ENCODE measurements at places on chromosomes 1 and 21.

GRCh38 chr1:31669433-31669785 lies 24.7 kb upstream of the PEF1 start:
- DNase-seq, result no peak

DNA sequence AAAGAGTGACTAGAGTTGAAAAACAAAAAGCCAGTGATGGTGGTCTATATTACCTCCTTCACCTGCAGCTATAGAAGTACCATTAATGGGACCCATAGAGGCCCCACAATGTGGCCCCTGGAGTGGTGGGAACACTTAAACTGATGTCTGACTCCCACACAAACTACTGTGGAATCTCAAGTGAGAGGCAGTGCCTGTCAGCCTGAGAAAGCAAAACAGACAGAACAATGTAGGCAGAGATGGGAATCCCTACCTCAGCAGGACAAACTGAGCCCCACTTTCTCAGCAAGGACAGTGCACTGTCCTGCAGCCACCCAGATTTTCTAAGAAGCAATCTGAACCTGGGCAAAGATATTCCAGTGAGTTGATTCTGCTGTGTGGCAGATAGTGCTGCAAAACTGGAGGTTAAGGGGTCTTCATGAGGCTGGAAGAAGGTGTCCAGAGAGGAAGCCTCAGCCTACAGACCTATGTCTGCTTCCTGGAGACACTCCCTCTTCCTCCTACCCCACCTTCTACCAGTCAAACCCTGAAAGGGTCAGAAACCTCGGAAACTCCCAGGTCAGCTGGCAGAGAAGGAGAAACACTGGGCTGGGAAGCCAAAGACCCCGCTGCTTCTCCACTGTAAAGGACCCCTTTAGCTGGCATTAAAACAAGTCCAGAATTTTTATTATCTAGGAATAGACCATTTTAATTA lies 228.7 kb downstream of the C1orf94 start:
- no peak for DNase-seq

GRCh38 chr21:40647706-40648105 lies 199.3 kb downstream of the DSCAM start:
- no peak for DNase-seq

GRCh38 chr1:245742896-245743295 lies 588.1 kb downstream of the KIF26B start:
- DNase-seq, result no peak

DNA sequence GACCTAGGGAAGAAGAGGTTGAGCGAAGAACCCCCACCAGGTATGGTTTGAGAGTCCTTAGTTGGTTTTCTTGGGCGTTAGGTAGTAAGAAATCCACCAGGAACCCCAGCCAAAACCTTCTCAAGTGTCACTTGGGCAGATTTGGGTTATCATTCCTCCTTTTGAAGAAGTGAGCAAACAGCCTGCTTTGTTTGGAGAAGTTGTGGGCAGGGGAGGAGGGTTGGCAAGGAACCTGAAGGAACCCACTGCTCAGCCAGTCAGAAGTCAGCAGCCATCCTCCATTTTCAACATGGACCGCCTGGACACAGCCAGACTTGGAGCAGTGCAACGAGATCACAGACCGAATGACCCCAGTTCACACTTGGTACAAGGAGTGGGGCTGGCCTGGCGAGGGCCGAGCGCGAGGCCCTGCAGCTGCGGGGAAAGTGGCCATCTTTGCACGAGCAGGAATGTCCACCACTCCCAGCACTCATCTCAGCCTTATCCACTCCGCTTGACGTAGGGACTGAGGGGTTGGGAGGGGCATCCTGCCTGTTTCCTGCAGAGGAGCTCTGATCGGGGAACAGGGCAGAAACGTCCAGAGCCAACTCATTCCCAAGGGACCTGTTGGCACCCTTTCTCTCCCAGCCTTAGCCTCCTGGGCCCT lies 7.2 kb downstream of the ADPRS start:
- DNase-seq, result no peak

DNA sequence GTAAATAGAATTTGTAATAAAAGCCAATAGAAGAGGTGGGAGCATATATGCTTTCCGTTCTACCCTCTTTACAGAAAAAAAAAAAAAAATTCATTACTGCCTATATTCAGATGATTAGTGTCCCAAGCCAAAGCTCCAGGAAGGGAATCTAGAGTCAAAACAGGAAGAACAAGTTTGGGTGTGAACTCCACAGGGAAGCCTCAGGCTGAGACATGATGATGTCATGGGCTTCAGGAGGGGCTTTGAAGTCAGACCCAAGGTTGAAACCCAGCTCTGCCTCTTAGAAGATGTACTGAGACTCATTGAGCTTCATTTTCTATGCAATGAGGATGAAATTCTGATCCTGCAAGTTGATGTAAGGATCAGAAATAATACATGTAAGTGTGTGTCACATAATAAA lies 250.0 kb upstream of the ADGRL2 start:
- DNase-seq, result no peak

- no peak for DNase-seq
Measured at GRCh38 chr21:41851090-41851790, 27.9 kb downstream of the PRDM15 start.

GRCh38 chr1:167515461-167515860 lies 2.9 kb downstream of the CD247 start:
- no peak for DNase-seq

- DNase-seq, result peak; percentile 36
Measured at GRCh38 chr1:32393832-32394140, 455 bp downstream of the BSDC1 start.

GRCh38 chr1:146031476-146031875 lies 9.9 kb upstream of the HJV start:
- no peak for DNase-seq

DNA sequence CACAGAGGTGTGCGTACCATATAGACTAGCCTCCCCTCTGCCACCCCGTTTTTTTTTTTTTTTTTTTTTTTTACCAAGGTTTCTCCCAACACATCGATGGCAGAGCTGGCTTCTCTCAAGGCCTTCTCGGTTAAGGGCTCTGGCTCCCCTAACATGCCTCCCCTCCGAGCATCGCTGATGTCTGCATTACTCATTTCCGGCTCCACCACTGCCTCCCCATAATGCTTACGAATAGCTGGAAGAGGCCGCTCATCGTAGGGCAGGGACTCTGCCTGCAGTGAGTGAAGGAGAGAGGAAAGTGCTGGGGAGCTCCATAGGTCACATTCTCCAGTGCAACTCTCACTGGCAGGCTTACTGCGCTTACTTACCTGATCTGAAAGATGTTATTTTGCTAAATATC lies 20.6 kb downstream of the CEP104 start:
- DNase-seq, result no peak

GRCh38 chr1:1946540-1946939 lies 27.5 kb upstream of the TMEM52 start:
- DNase-seq, result no peak

DNA sequence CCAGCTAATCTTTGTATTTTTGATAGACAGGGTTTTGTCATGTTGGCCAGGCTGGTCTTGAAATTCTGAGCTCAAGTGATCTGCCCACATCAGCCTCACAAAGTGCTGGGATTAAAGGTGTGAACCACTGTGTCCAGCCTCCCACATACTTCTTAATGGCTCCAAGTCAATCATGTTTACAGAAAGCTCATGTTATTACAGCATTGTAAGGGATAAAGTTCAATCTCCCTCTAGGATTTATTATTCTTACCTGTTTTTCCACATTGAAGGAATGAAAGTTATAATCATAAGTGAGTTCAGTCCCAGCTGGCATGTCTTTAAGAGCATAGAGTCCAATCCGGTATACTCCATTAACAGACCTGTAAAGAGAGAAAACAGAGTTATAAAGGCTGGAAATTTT lies 39.4 kb downstream of the RUSC1 start:
- no peak for DNase-seq

DNA sequence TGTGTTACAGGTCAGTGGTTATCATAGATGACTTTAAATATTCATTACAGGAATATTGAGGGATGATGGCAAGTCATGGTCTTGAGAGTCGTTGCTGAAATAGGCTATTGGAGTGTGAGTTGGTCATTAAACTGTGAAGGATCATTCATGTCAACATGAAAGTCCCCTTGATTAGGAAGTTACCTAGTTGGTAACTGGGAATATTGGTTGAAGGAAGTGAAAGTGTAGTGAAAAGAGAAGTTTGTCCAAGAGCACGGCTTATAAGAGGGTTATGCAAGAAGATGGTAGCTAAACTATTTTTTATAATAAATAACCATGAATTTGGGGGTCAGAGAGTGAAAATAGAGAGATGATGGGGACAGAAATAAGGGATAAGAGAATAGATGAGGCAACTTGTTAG lies 16.9 kb downstream of the CRB1 start:
- DNase-seq, result no peak

GRCh38 chr1:225652729-225653462 lies at the start of gene ENAH:
ENAH (minus strand) TSS chr1:225653123; CDS start chr1:225652690, 433 bp downstream.
- DNase-seq, result peak; percentile 90

GRCh38 chr1:204524986-204525385 lies 8.8 kb downstream of the MDM4 start:
- no peak for DNase-seq

DNA sequence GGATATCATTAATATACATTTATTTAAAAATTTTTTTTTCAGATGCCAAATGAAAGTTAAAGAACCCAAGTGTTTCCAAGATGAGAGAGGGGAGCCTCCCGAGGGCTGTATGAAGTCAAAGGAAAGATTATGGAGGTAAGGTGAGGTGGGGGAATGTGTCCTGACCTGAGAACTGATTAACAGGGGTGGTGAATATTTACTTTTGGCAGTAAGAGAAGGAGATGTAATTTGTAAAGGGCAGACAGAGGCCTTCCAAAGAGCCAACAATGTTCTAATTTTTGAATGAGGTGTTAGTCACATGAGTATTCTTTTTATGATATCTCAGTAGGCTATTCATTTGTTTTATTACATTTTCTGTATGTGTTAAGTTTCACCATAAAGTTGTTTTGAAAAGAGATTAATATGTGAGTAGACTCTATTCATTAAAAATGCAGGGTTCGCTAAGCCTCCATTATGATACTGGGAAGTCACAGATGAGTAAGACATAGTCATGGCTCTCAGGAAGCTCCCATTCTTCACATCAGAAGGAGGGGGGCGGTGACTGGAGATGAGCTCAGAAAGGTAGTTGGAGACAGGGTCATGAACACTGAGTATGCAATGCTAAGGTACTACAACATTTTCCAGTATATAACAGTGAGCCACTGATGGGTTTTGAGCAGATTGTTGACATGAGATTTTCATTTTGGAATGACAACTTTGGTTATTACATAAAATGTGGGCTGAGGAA lies 62.4 kb upstream of the TNFSF18 start:
- DNase-seq, result no peak

DNA sequence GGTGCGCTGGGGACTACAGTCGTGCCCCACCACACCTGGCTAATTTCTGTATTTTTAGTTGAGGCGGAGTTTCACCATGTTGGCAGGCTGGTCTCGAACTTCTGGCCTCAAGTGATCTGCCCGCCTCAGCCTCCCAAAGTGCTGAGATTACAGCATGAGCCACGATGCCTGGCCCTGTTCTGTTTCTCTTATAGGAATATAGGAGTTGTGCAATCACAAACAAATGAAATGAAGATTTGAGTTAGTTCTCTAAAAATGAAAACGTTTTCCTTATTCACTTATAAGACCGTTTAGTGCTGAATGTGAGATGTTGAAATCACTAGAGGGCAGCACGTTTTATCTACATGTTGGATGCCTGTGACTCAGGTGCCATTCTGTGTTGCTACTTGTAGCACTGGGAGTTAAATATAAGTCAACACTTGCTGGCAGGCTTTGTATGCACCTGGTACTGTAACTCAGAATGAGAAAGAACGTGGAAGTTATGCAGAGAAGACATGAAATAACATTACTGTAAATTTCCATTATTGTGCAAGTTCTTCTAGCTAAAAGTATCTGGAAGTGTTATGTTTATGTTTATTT lies 45.8 kb downstream of the MIGA1 start:
- DNase-seq, result no peak

- DNase-seq, result no peak
Measured at GRCh38 chr1:36148821-36149236, 457 bp downstream of the TRAPPC3 start.

- no peak for DNase-seq
Measured at GRCh38 chr1:183061194-183061593, 38.0 kb downstream of the LAMC1 start.

DNA sequence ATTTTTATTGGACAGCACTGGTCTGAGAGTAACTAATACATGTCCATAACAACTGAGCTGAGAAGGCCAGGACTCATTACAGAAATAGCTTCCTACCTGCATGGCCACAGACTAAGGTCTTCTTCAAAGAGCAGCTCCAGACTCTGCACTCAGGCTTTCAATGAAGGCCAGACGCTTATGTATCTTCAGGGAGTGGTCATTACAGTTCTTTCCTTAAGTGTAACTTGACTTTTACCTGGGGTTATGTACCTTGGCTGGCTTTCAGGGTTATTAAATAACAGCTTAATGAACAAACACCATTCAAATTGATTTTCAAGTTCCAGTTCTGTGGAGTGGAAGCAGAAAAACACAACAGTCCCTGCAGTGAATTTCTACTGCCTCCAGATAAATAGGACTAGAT lies 23.8 kb upstream of the SLC22A15 start:
- DNase-seq, result no peak

DNA sequence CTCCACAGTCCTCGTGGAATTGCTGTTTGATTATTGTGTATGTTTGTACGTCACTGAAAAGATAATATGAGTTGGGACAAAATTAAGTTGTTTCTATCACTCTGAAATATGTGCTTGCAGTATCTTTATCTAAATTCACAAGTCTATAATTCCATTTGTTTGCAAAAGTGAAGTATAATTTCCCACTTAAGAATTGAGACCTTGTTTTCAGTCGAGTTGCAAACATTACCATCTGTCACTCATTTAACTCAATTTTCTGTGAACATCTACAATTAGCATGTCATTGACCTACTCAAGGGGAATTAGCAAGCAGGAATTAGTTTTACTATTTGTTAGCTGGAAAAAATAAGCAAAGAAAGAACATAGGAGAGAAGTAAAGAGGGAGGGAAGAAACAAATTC lies 195.8 kb downstream of the TPR start:
- no peak for DNase-seq

DNA sequence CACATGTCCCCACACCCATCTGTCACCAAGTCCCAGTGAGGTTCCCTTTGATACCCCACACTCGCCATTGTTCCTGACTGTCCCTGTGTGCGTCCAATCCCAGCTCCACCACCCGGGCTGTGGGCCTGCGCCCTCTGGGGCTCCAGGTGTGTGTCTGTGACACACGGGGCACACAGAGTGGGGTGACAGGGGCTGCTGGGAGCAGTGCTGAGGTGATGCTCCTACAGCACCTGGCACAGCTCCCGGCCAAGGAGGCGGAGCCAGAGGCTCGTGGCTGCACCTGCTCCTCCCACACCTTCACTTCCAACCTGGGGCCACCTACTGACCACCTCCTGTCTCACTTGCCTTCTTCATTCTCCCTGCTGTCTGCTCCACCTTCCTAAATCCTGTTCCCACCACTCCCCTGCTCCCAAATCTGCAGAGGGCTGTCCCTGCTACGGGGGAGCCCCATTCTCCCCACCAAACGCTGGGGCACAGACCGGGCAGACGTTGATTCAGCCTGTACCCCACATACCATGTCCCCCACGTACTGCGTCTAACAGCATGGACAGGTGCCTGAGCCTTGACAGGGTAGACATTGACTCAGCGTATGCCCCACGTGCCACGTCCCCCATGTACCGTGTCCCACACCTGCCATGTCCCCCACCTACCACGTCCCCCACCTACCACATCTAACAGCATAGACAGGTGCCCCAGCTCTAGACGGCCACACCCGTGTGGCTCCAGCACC lies 16.4 kb downstream of the WDR4 start:
- no peak for DNase-seq

All from AG08396 (cell line).